CD4-positive, alpha-beta T cell (primary cell): ENCODE measurements at places on chromosomes 6 and 20.

GRCh38 chr6:104949206-104949605 is 7.7 kb upstream of the LIN28B start:
- no peak for DNase-seq

GRCh38 chr6:54525731-54526130 is 217.5 kb downstream of the TINAG start:
- DNase-seq = no peak

DNA sequence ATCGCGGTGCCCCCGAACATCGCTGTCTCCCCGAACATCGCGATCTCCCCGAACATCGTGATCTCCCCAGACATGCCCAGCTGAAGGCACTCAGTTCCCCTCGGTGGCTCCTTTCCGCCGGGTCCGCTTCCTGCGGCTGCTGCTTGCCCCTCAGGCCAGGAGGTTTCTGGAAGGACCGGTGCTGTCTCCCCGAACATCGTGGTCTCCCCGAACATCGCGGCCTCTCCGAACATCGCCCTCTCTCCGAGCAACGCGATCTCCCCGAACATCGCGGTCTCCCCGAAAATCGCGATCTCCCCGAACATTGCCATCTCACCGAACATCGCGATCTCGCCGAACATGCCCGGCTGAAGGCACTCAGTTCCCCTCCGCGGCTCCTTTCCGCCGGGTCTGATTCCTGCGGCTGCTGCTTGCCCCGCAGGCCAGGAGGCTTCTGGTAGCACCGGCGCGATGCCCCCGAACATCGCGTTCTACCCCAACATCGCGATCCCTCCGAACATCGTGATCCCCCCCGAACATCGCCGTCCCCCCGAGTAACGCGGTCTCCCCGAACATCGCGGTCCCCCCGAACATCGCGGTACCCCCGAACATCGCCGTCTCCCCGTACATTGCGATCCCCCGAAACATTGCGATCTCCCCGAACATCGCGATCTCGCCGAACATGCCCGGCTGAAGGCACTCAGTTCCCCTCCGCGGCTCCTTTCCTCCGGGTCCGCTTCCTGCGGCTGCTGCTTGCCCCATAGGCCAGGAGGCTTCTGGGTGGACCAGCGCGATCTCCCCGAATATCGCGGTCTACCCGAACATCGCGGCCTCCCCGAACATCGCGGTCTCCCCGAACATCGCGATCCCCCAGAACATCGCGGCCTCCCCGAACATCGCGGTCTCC is 808 bp downstream of the ULBP1 start:
- DNase-seq = no peak

DNA sequence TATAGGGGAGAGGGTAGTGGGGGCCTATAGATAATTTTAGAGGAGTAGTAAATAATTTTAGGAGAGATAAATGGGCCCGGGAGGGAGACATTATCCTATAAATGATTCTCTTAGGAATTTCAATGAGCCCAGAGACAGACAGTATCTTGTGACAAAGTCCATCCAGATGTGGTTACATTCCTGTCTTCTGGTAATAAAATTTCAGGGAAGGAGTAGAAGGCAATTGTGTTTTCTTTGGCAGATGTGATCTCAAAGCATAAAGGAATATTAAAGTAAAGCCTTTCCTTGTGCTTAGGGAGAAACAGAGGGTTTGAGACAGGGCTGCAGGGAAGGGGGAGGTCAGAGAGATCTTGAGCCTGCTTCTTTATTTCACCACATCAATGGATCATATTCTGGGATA is 979.8 kb upstream of the GJE1 start:
- no peak for DNase-seq

- DNase-seq = no peak
Measured at GRCh38 chr20:20184706-20185105, 132.4 kb downstream of the CFAP61 start.

DNA sequence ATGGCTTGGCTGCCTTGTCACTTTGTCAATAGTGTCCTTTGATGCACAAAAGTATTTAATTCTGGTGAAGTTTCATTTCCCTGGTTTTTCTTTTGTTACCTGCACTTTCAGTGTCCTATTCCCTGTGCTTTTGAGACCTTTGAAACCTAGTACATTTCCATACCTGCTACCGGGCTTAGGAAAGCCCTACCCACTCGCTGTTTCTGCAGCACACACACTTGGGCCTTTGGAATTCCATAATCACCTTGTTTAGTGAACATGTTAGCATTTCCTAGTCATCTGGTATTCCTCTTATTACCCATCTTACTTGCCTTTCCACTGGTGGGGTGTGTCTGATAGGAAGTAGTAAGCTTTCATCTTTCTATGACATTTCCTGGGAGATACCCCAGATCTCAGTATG is 19.3 kb upstream of the SYNDIG1 start:
- DNase-seq = no peak

DNA sequence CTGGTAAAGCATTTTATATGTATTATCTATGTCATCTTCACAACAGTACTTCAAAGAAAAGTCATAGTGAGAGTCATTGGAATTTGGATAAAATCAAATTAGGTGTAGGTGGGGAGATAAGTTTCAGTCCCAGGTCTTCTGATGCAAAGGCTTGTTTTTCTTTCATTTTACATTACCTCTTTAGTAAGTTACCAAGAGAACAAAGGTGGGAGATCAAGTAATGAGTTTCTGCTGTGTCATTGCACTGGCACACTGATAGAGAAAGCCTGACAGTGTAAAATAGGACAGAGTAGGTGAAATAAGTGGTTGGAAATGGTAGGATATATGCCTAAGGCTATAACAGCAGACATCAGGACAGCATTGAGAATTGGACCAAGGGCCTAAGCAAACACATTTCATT is 250.4 kb downstream of the NKAIN2 start:
- DNase-seq = no peak

DNA sequence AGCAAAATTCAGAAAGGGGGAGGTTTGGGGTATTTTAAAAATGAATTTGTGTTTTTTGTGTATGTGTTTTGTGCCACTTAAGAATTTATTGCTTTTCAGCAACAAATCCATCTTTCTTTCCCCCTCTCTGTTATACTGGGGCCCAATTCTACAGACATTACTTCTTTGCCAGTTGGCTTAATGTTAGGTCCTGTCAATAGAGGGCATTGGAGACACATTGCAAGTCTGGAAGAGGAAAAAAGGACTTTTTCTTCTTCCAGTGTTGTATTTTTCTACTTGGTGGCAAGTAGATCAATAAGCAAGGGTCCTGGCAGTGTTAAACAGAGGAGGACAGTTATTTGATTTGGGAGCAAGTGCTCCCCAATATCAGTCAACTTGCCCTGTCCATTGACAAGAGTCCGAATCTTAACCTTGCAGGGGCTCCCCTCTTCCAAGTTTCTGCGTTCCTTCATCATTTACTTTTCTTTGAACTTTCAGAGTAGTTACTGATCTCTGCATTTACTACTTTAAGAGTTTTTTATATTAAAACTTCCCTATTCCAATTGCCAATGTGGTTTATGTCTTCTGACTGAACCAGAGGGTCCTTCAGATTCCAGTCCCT is 23.4 kb downstream of the SCML4 start:
- DNase-seq = no peak
